Naive B cell (primary cell): ENCODE measurements at places on chromosomes 7 and 10. TPM values are rescaled to one million over a fixed set of nuclear protein-coding genes. Genes with fewer than 3 reads are reported as not detected.

KEL gene
- polyA plus RNA-seq, result not detected

RBP3 gene
- polyA plus RNA-seq, result not detected

HOXA3 gene
- not detected for polyA plus RNA-seq

CALHM2 gene
- polyA plus RNA-seq, result 1.5 TPM

TEX47 gene
- polyA plus RNA-seq, result not detected

STEAP2 gene
- not detected for polyA plus RNA-seq

RBM20 gene
- not detected for polyA plus RNA-seq

MYOZ1 gene
- polyA plus RNA-seq, result not detected

SRRT gene
- 58.6 TPM for polyA plus RNA-seq

NANOS1 gene
- not detected for polyA plus RNA-seq

TAS2R39 gene
- polyA plus RNA-seq, result not detected

SHH gene
- not detected for polyA plus RNA-seq

FRMD4A gene
- polyA plus RNA-seq, result 0.20 TPM

KIAA1217 gene
- not detected for polyA plus RNA-seq

ZNF488 gene
- not detected for polyA plus RNA-seq
